Activated T-cell treated with anti-CD3 and anti-CD28 coated beads, Interleukin-2, amount 50 U/mL, for 1 hour (primary cell): ENCODE measurements at places on chromosomes 2 and 18.

DNA sequence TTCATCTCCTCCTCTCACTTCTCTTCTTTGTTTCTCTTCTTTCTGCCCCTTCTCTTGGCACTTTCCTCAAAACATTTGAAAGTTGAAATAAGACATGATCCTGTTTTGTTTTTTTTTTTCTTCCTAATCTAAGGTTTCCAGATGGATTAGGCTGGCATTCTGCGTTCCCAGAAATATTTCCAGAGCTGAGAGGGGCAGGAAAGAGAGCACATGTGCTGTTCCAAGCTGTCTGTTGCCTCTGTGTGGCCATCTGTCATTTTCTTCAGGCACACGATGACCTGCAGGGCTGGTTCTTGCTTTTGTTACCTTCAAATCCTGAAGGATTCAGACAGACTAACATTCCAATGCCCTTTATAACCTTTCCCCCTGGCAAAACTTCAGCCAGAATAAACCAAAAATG lies 142.9 kb downstream of the RNF144A start:
- DNase-seq, result no peak

DNA sequence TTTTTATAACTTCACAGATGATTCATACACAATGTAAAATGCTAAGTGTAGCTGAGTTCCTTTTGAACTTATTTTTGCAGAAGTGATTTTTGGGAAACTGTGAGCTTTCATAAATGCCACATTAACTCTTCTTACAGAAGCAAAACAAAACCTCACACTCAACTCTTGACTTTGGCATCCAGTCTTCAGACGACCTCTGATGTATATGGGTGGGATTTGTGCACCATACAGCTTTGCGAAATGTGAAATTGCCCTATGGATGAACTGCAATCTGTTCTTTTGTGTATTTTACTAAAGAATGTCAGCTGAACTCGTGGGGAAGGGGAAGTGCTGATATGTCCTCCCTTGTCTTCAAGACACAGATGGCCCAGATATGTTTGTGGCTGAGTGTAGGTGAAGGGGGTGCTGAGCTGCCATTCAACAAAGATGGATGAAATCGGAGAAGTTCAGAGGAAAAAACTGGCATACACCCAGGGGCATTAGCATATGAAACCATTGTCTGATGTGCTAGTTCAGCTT lies 218.3 kb downstream of the PTGR3 start:
- DNase-seq, result no peak

GRCh38 chr2:197030090-197030489 lies 103.6 kb upstream of the PGAP1 start:
- no peak for DNase-seq

DNA sequence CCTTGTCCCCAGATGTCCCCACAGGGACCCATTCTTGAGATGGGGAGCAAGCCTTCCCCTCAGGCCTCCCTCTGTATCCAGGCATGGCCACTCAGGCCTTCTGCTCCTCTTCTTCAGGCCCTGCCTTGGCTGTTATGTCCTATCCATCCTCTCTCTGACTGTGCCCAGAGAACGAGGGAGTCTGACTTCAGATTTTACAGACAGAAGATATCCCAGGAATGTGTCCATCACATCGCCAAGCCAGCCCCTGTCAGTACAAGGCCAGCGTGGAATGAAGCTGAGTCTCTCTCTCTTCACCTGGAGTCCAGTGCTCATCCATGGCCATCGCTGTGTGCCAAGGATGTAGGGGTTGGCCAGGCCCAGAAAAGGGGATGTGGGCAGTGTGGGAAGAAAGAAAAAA lies 57.6 kb downstream of the SDC1 start:
- no peak for DNase-seq

DNA sequence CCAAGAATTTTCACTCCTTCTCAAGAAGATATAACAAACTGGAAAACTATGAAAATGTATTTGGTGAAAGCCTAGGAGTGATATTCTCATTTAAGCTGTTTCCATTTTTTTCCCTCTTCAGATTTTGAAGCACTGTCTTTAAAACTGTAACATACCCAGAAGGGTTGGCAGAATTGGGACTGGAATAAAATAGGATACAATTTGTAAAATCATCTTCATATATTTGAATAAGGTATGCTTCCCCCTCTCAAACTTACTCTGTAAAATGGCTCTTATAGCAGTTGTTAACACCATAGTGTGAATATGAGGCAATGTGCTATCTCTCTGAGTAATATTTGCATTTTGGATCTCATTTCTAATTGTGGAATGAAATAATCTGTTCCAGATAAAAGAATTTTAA lies 676.4 kb downstream of the ARHGAP15 start:
- DNase-seq, result no peak

DNA sequence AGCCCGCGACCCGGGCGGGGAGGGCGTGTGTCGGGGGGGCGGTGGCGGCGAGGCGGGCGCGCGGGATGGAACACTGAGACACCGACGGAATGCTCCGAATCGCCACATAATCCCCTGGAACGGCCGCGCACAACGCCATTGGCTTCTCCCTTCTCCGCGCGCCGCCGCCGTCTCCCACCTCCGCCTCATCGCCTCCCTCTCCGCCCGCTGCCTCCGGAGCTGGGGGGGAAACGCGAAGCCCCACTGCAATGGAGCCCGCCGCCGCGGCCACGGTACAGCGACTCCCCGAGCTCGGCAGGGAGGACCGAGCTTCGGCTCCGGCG lies at the start of gene PHLPP1:
Gene PHLPP1, plus strand, starts transcription at position 106 of the 323 bp plus-strand sequence. Its CDS starts 143 bp downstream, at position 249.
- DNase-seq, result no peak
